ENCODE measurements at places on chromosomes 7 and 10.

- DNase-seq: no peak
Observed at GRCh38 chr7:75866489-75867389, 12.1 kb upstream of the RHBDD2 start.

GRCh38 chr7:8379264-8379663, 54.1 kb upstream of the NXPH1 start:
- DNase-seq: no peak

DNA sequence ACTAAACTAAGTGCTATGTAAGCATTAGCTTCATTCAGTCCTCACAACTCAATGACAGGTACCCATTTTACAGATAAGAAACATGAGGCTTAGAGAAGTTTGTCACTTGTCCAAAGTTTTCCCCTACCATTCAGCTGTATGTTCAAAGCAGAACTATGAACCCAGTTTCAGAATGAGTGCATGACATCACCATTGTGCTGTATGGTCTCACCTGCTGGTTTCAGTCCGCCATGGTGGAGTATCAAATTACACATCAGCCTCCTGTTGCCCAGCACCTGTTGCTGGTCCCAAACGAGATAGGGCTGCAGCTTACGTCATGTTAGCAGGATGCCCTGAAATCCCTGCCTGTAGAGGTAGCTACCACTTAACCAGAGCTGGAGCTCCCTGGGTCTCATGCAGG, 95.0 kb downstream of the DYNC1I1 start:
- no peak for DNase-seq

- no peak for DNase-seq
Observed at GRCh38 chr7:73397521-73398281, 35.9 kb upstream of the FZD9 start.

GRCh38 chr7:134814730-134815364, 35.4 kb downstream of the CALD1 start:
- DNase-seq: no peak

- DNase-seq: no peak
Observed at GRCh38 chr7:2105917-2106316, 126.8 kb downstream of the MAD1L1 start.

DNA sequence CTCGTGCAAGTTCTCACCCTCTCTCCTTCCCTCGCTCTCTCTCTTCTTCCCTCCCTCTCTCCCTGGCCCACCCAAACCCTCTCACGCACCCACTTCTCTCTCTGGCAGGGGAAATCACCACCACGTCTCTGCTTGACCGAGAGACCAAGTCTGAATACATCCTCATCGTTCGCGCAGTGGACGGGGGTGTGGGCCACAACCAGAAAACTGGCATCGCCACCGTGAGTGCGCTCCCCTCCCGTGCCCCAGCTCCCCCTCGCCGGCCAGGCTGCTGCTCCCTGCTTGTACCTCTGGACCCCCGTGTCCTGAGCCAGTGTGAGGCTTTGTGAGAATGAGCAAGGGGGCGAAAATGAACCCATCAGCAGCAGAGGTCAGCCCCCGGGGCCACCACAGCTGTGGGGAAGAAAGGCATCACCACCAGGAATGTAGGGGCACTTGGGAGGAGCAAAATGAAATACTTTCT, 25.5 kb downstream of the C10orf105 start:
- no peak for DNase-seq

DNA sequence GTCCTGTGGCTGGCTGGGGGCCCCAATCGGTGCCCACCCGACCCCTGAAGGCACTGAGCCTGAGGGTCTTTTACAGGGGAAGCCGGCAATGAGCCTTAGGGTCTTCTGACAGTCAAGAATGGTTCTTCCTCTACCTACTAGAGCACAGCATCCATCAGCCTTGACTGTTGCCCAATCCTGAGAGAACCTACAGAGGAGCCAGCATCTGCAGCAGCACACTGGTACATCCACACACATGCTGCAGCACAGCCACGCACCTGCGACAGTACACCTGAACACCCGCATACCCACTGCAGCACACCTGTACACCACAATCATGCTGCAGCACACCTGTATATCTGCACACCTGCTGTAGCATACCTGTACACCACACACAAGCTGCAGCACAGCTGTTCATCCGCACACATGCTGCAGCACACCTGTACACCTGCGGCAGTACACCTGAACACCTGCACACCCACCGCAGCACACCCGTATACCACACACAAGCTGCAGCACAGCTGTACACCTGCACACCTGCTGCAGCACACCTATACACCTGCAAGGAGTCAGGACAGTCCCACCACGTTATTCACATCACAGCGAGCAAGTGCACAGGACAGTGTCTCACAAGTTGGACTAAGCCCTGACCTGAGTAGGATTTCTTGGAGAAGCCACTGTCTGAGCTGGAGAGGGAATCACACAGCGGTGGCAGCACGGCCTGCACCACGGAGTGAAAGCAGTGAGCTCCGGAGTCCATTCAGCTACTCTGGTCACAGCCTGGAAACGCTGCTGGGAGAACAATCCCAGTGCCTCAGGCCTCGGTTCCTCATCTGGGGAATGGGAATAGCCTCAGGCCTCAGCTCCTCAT, 56.4 kb downstream of the VIPR2 start:
- no peak for DNase-seq

GRCh38 chr10:1425879-1426278, 311.4 kb downstream of the ADARB2 start:
- DNase-seq: no peak

DNA sequence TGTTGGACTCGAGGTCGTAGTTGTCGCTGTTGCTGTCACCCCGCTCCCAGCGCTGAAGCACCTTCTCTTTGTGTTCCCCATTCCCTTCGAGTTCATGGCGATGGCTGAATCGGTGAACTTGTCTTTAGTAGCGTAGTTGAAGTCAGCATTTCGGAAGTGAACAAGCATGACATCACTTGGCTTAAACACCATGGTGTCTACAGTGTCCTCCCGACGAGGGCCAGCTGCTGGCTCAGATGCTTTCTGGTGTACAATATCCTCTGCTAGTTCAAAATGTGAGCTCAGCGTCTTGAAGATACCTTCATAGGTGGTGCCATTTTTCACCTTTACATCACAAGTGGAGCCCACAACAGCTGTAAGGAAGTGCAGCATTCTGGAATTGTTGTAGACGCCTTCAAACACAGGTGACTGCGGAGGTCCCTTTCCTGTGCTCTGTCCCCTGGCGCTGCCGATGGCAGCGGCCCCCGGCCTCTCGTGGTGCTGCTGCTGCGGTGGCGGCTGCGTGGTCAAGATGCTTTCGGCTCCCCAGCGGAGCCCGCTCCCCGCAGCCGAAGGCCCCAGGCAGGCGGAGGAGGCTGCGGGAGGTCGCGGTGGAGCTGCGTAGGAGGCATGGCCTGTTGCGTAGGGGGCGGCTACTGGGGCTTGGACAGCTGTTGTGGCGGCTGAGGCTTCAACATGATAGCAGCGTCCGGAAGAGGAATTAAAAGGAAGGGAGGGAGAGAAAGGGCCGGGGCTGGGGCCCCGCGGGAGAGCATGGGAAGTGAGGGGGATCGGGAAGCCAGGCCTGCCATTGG, 59.3 kb downstream of the ANKMY2 start:
- no peak for DNase-seq

DNA sequence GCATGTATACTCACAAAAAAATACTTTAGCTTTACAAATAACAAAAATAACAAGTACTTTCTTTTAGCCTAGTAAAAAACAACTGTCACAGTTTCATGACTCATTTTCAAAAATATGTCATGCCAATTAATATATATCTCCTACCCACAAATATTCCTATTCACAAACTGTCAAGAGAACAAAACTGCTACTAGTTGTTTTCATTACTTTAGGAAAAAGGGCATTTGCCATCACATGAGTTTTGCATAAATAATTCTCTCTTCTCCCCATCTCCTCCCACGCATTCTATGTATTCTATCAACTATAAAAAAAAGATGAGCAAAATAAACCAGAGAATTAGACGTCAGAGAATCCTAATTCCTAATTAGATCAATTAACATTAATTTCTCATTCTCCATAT, 87.6 kb downstream of the PIP4K2A start:
- DNase-seq: no peak

DNA sequence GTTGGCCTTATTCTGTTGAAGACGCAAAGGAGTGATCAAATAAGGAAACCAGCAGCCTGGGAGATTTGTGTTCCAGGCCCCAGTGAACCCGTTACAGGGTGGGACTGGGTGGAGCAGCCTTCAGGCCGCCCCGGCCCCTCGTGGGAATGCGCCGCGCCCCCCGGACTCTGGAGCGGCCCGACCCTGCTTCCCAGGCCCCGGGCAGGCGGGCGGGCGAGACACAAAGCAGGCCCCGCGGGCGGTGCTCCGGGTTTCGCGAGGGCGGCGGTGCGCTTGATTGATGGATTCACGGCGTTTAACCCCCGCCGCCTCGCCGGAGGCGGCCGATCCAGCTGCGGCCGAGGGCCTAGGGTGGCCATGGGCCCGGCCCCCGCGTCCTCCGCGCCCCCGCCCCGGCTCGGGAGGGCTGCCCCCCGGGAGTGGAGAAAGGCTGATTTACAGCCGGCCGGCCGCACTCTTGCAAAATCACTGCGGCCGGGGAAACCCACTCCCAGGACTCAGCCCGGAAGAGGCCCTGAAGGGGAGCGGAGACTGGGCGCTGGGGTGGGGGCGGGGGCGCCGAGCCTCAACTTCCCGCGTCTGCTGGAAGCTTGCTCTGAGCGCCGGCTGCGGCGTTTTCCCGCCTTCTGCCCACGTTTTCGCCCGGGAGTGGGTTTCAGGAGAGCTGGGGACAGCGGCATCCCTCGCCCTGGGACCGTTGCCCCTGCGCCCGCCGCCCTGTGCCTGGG, 299.6 kb upstream of the NFE2L3 start:
- no peak for DNase-seq

- no peak for DNase-seq
Observed at GRCh38 chr7:157684157-157684908, 347.5 kb downstream of the DNAJB6 start.

DNA sequence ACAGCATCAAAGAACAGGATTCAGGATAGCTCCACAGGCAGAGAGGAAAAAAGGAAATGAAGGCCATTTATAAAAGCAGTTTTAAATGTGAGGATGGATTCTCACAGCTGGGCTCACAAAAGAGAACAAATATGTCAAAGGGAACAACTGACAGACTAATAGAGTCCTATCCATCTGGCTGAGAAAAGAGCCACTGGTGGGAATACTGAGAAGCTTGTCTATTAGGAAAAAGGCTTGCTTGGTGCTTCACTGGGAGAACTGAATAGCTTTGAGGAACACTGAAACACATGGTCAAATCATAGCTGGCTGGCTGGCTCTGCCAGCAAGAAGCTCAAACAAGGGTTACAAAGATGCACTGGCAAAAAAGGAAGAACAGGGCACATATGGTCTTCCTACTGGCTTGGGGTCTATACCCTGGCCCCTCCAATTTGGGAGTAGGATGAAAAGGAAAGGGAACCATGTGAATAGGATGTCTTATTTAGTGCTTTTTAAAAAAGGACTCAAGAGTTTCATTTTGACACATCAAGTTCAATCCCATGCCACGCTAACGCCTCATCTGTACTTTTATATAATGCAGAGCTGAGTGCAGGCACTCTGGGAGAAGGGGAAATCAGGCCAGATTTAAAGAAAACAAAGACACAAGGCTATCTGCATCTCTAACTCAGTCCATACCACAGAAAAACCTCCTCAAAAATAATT, 44.8 kb upstream of the KCNIP2 start:
- no peak for DNase-seq

DNA sequence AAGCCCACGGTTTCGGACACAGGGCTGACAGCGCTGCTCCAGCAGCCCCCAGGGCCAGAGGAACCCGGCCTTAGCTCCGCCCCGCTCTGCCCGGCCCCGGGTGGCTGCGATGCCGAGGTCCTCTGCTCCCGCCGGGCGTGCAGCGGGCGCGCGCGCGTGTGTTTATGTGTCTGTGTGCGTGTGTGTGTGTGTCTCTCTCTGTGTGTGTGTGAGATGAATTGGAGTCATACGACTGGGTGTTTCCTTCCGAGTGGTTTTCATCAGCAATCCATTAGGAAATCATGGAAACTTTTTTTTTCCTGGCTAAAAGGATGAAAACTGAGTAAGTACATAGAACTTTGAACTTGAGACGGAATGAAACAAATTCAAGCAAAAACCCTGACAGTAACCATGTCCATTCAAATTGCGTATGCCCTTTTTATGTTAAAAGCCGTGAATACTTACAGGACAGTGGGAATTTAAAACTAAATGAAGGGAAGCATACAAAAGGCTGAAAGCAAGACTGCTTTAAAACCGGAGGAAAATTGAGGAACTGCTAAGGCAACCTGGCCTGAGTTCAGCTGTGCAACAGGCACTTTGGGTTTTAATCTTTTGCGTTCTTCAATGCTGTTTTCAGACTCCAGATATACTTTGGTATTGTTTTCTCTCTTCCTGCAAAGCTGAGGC, at the start of gene CPED1:
Gene CPED1, plus strand, starts transcription at position 121 of the 666 bp plus-strand sequence. CDS start 911 bp downstream, outside the sequence.
- no peak for DNase-seq

GRCh38 chr7:28954946-28955345, 3.2 kb downstream of the TRIL start:
- DNase-seq: no peak

- no peak for DNase-seq
Observed at GRCh38 chr10:89258881-89259280, 7.3 kb upstream of the LIPA start.

DNA sequence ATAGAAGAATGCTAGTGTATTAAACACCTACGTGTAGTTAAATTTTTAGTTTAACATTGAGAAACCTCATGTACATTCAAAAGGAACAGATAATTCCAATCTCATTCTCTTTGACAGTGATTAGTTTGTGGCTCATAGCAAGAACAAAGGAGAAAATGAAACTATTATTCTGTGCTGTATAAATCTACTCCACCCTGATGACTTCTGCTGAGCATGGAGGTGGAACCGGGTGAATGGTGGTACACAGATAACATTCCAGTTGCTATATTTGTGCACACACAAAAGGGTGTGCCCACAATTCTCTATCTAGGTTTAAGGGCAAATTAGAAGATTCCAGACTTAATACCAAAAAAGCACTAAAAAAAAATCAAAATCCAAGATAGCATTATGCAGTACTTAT, 17.0 kb upstream of the RALA start:
- DNase-seq: no peak

- peak; percentile 33 for DNase-seq
Observed at GRCh38 chr7:129958643-129959470, 6.1 kb upstream of the UBE2H start.

DNA sequence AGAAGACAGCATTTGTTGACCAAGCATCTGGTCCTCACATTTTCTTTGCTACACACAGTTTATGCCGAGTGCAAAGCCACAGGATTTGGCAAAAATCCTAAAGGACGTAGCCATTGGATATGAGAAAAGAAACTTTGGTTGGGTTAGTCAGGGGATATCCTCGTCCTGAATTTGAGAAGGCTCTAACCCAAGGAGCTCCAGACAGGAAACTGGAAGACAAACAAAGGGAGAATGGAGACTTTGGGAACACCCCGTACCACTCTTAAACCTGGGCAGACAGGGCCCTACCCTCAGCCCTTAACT, 146.6 kb upstream of the FRMD4A start:
- DNase-seq: peak; percentile 2

DNA sequence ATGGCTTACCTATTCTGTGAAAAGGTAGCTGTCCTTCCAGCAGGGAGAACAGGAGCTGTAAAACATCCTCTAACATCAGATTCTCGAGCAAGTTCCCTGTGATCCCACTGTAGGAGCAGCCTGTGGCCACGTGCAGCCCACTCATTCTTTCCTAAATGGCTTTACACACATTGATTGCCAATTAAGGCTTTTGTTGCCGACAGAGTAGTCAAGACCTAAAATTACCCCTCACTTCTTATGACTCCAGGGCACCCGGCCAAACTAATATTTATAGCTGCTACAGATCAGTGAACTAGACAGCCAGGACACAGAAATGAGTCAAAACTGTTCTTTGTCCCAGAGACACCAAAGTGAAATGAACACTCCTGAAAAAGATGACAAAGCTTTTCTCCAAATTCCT, 832.1 kb downstream of the SORCS3 start:
- no peak for DNase-seq

- no peak for DNase-seq
Observed at GRCh38 chr10:83007510-83007909, 1131.8 kb upstream of the GHITM start.

All from AG04449 (cell line).